T-helper 9 cell (primary cell): ENCODE measurements at places on chromosomes 4 and X.

- no peak for DNase-seq
These were observed 24.8 kb downstream of the SMIM20 start for GRCh38 chr4:25938787-25939186.

DNA sequence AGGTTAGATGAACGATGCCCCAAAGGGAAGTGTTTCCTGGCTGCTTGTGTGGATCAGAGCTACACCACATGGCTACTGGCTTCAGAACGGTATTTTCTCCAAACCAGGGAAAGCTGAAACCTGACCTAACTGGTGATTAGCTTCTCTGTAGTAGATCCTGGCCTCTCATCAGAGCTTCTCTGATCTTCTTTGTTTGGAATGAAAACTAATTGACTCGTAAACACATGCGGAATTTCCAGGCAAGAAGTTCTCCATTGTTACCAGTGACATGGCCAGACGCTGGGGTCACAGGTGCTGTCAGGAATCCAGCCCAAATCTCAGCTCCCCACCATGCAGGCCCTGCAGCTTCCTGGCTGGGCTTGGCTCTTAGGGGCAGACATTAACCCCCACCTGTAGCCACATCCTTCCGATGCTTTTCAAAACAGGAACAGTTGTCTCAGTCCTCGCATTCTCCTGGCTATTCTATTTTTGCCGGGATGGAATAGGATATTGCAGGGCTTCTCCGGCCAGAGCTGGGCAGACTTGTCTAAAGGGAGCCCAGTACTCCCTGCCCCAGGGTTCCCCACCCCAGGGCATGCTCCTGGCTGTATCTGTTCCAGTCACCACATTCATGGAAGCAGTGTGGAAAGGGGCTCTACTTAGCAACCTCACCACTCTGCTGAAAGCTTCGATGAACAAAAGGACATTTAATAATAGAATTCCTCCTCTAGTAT, 305.4 kb upstream of the F9 start:
- no peak for DNase-seq

DNA sequence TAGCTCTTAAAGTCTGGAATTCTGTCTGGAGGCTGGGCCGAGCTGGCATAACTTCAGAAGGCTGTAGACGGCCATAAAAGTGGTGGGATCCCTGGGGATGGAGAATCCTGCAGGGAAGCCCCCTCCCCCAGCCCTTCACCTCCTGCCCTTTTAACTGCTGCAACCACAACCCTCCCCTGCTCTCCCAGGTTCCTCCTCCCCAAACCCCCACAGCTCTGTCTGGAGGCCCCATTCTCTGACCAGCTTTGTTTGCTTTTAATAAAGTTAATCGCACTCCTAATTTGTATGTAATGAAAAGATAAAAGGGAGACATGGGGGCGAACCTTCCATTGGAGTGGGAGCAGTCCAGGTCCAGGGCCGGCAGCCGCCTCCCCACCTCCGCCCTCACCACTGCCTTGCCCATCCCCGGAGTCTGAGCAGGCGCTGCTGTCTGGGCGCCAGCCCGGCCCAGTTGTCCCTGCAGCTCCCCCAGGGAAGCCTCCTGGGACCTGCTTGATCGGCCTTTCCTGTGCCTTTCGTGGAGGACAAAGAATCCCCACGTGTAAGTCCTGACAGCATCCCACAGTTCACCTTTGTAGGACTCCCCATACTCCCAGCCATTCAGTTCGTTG, 84.3 kb downstream of the PJA1 start:
- DNase-seq = no peak

DNA sequence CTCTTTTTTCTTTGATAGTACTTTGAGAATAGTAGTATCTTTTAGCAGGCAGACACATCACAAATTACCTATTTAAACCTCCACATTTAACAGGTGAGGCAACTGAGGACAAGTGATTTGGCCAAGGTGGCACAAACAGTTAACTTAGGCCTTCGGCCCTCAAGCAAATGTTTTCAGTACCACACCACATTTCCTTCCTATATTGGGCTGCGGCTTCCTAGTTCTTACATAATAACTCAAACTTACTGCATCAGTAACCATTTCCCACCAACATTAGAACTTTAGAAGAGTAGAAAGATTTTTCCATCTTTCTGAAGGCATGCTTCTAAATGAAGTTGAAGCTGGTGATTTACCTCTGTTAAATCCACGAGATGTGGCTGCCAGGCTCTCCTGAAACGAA, 63.2 kb upstream of the SLC4A4 start:
- no peak for DNase-seq

GRCh38 chrX:148593146-148593545, 92.7 kb downstream of the AFF2 start:
- DNase-seq = no peak

DNA sequence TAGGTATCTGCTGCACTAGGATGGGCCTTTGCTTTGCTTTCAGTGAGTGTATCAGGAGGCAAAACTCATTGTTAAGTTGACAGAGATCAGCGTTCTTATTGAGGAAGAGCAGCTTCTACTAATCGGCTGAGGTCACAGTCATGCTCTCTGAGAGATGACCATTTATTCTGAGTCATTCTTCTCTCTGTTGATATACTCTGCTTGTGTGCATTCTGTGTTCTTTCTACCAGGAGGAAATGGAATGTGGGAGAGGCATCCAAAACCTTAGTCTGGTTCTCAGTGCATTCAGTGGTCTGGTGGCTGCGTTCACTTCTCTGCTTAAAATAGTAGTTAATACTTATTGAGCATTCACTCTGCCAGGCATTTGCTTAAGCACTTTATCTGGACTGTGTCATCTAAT, 66.2 kb downstream of the RRAGB start:
- DNase-seq = no peak

DNA sequence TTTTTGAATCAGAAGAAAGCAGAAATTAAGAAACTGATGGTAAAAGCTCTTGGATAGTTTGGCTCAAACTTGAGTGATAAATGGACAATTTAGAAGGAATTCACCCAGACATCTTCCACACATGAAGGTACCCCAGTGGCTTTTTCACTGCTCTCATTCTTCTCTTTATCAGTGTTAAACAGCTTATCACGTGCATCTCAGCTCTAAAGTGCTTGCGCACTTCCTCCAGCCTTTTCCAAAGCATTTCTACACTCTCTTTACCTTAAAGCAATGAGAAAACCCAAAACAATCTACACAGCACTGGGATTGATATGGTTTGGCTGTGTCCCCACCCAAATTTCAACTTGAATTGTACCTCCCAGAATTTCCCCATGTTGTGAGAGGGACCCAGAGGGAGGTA, 509.1 kb upstream of the FAT1 start:
- no peak for DNase-seq

- no peak for DNase-seq
These were observed 111.5 kb downstream of the LARP7 start for GRCh38 chr4:112748352-112748878.

GRCh38 chr4:153366486-153366885, 22.0 kb downstream of the MND1 start:
- no peak for DNase-seq

GRCh38 chrX:115392871-115393270, 103.4 kb downstream of the LUZP4 start:
- no peak for DNase-seq

DNA sequence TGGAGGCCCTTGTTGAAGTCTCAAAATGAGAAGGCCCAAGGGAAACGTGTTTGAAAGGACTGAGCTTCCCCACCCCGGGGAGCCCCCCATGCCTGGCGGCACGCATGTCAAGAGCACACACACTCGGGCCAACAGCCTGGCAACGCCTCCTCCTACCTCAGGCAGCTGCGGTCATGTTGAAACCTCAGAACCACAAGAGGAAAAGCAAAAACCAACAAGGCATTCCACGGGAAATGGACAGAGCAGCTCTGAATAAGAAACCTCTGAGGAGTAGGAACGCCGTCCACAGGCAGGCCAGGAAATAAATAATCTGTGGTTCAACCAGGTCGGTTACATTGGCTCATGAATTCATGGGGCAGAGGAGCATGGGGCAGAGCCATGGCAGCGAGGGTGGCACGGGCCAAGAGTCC, 95.7 kb upstream of the AFAP1 start:
- DNase-seq = no peak

DNA sequence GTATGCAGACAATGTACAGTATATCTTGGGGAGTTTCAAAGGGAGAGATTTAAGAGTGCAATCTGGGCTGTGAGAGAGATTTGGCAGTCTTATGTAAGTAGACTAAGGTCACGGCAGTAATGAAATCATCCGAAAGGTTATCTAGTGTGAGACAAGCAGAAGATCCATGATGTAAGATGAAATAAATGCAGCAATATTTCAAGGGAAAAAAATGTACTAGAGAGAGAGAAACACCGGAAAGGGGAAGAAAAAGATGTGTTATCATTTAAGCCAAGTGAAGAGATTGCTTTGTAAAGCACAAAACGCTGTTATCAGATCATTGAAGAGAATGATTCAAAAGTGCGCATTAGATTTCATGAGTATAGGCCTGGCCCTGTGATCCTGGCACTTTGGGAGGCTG, 88.4 kb upstream of the GUCY1A1 start:
- DNase-seq = no peak

- DNase-seq = no peak
These were observed 15.1 kb downstream of the SMS start for GRCh38 chrX:21955403-21956189.

DNA sequence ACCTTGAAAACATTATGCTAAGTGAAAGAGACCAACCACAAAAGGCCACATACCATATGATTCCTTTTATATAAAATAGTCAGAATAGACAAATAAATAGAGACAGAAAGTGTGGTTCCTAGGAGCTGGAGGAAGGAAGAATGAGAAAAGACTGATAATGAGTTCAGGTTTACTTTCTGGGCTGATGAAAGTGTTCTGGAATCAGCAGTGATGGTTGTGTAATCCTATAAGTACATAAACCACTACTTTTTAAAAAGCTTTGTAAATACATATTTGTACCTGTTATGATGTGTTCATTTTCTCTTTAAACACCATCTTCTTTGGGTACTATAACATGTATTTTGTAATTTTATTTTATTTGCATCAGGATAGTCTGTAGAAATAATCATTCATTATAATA, 20.6 kb downstream of the PIR start:
- no peak for DNase-seq

- DNase-seq = no peak
These were observed 157.4 kb upstream of the AMOT start for GRCh38 chrX:112997991-112998390.
